ENCODE measurements at places on chromosomes 6 and 20. TPM values are rescaled to one million over a fixed set of nuclear protein-coding genes. Genes with fewer than 3 reads are reported as not detected.

DNA sequence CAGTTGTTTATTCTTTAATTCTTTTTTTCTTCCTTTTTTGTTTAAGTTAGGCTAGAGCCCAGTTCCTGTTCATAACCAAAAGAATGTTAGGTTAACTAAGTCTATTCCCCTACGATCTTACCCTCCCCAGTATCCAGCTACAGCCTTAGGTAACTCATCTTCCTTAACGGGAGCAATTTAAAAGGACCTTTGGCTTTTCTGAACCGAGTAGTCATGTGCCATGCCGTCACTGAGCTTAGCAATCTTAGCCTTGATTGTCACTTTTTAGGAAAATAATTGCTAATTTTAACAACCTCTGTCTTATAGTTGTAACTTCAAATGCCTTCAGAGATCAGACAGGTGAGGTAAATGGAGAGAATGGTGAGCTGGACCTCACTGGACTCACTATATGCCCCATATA, 6.2 kb downstream of the METTL24 start:
- DNase-seq: no peak

GRCh38 chr6:112863753-112864152, 516.6 kb downstream of the RFPL4B start:
- no peak for DNase-seq

The PGM3 gene
- 10.4 TPM for total RNA-seq

The NELFE gene
- 60.1 TPM for total RNA-seq

GRCh38 chr20:60974441-60974945, 277.6 kb upstream of the CDH4 start:
- no peak for DNase-seq

GRCh38 chr6:1004885-1005630, 306.8 kb upstream of the FOXQ1 start:
- DNase-seq: no peak

GRCh38 chr6:29509711-29510110, 22.0 kb upstream of the MAS1L start:
- no peak for DNase-seq

DNA sequence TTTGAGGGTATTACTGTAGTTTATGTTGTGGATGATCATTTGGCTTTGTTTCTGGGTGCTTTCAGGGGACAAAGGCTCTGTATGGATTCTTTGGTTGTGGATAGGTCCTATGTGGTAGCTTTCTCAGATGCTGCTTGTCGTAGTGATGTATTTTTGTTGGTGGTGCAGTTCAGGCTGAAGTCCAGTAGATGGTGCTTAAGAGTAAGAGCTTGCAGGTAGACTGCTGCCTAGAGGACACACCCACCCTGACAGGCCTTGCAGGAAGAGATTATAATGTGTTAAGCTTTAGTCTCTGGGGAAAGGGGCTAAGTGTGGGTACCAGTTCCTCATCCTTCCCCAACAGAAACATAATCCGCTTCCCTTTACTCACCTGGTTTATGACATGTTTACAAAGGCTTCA, 62.6 kb upstream of the ADGRB3 start:
- no peak for DNase-seq

The KCNS1 gene
- not detected for total RNA-seq

DNA sequence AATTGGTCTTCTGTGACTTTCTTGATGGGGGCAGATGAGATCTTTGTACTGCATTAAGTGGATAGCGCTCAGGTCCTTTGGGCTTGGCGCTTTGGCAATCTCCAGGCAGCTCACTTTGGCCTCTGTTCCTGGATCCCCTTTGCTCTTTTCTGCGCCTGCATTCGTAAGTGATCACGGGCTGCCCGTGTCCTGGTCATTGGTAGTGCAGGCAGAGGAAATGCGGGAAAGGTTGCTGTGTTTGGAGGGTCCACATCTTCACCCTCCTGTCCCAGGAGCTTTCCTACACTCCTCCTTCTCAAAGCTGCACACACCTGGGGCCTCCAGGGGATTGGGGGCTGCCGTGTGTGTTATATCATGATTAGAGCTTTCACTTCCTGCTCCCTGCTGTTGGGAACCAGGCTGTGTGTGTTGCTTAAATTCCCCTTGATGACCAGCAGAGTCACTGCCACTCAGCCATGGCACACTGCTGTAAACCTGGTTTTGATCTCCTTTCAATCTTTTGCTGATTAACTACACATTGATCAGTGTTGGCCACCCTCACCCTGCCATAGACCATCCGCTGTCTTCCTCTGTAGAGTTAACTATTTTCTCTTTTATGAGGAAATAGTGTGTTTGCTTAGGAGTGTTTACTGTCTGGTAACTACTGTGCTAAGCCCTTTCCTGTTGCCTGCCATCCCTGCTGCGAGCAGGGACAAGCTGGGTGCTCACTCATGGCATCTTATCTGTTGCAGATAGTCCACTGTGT, 13.0 kb upstream of the SNHG17 start:
- DNase-seq: no peak

DNA sequence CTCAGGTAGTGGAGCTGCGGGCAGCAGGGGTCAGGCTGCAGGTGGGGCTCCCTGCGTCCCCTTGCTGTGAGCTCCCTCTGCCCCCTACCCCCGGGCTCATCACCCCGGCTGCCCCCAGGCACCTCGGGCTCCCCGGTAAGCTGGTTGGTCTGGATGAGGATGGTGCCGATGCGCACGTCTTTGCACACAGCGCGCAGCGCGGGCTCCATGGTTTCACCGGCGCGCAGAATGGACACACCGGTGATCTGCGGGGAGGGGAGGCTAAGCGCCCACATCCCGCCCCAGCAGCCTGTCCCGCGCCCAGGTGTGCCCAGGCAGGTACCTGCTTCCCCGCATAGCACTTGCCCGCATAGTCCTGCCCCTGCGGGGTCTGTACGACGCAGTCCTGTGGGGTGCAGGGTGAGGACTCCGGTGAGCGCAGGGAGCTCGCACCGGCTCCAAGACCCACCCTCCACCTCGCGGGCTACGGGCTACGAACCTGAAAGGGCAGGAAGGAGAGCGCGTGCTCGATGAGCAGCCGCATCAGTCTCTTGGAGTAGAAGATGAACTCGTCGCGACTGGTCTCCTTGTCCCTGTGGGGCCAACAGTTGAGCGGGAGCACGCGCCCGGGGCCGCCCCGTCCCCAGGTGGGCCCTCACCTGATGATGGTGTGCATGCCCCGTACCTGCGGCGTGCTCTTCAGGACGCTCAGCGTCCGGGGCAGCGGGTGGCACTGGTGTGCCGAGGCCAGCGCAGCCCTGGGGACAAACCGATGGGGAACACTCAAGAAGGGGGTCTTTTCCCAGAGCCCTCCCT, 15.5 kb downstream of the UCKL1 start:
- peak; percentile 61 for DNase-seq

- no peak for DNase-seq
These were observed 35.0 kb upstream of the MLIP start for GRCh38 chr6:54076159-54076789.

- DNase-seq: peak; percentile 93
These were observed 12.8 kb upstream of the DSTN start for GRCh38 chr20:17556837-17557674.

- no peak for DNase-seq
These were observed 209.9 kb downstream of the LY86 start for GRCh38 chr6:6798448-6798860.

GRCh38 chr20:14984768-14985622, 647.6 kb upstream of the FLRT3 start:
- DNase-seq: no peak

GRCh38 chr6:162343198-162343935, 384.2 kb downstream of the PRKN start:
- DNase-seq: no peak

GRCh38 chr6:137222381-137222780, 3.2 kb upstream of the IFNGR1 start:
- DNase-seq: no peak

The SLC17A9 gene
- total RNA-seq: 2.9 TPM

DNA sequence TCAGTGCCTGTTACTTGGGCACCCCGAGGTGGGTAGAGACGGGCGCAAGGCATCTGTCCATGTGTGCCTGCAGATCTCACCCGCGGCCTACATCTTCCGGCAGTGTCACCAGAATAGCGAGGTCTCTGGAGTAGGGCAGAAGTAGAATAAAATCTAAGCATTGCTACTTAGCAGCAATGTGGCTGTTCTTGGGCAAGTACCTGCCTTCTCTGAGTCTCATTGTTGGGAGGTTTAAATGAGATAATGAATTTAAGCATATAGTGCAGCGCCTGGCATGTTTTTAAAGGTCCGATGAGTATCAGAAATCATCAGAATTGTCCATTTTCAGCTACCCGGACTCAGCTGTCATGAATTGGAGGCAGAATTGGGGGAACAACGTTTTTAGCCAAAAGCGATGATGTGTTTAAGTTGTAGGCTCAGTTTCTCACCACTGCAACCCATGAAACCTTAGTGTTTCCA, 800 bp downstream of the ABCC10 start:
- no peak for DNase-seq

The LGSN gene
- total RNA-seq: not detected

- DNase-seq: peak; percentile 80
These were observed 1.4 kb downstream of the QKI start for GRCh38 chr6:163415620-163416556.

The OR12D3 gene
- total RNA-seq: not detected

DNA sequence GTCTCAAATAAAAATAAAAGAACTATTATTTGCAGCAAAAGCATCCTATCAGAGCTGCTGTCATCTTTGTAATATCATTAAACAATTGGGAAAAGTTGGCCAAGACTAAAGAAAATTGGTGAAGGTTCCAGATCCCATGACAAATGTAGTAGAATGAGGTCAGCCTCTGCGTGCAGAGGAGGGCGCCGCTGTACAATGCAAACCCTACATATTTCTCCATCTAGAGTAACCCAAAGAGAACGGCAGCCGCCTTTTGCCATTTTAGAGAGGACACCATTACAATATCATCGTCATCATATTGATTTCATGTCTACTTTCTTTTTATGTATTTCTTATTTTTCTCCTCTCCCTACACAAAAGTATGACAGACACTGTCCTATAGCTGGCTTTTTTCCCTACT, 59.5 kb downstream of the ZMYND8 start:
- no peak for DNase-seq
